ENCODE measurements at places on chromosomes 11 and 22. TPM values are rescaled to one million over a fixed set of nuclear protein-coding genes. Genes with fewer than 3 reads are reported as not detected.

EIF3L gene
- 352 TPM for total RNA-seq

SCGB1D2 gene
- total RNA-seq: 0.60 TPM

PRCP gene
- total RNA-seq: 115 TPM

SMC1B gene
- not detected for total RNA-seq

MED15 gene
- 102 TPM for total RNA-seq

OR5A1 gene
- total RNA-seq: not detected

KRTAP5-7 gene
- total RNA-seq: 0.22 TPM

VPREB1 gene
- not detected for total RNA-seq

UPK3A gene
- total RNA-seq: not detected

SPA17 gene
- 10.7 TPM for total RNA-seq

CENPM gene
- total RNA-seq: 2.8 TPM

DENND5A gene
- total RNA-seq: 53.9 TPM

SOX10 gene
- total RNA-seq: 1.5 TPM

FAM111B gene
- 2.2 TPM for total RNA-seq

TNNI2 gene
- total RNA-seq: 1.3 TPM

RAG2 gene
- total RNA-seq: not detected

GNAZ gene
- 5.7 TPM for total RNA-seq

FGF4 gene
- total RNA-seq: not detected

CSNK2A3 gene
- total RNA-seq: 3.8 TPM

MAP4K2 gene
- total RNA-seq: 12.5 TPM

Measured in kidney (tissue), 22 donors.